Stimulated activated CD4-positive, alpha-beta T cell treated with anti-CD3 and anti-CD28 coated beads, Interleukin-15, amount 100 ng/mL, for 48 hours (primary cell): ENCODE measurements at places on chromosomes 2 and 18.

- no peak for DNase-seq
These were observed 29.7 kb upstream of the CCDC178 start for GRCh38 chr18:33470216-33470615.

GRCh38 chr2:25632396-25632795 is 41.0 kb downstream of the DTNB start:
- no peak for DNase-seq

GRCh38 chr2:23494286-23494685 is 109.3 kb downstream of the KLHL29 start:
- DNase-seq = no peak

DNA sequence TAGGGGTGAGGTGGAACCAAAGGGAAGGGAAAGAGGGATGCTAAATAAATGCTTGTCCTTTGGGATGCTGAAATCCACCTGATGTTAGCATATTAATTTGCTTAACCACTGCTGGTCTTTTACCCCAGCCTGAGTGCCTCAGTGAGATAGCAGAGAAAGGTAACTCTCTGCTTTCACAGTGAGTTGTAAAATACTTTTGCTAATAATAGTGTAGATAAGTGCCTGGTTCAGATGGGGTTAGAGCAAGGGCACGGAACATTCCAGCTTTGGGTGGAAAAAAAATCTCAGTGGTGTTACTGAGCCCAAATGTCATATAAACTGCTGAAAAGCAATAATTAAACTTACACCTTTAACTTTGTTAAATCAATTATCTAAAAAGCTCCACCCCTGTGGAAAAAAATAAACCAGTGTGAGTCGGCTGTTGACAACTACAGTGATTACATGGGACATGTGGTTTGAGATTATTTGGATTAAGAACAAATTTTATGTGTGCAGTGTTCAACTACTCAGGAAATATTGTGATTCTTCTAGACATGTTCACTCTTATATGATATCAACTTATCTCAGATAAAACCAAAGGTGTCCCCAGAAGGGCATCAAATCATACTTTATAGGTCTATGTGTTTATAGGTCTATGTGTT is 21.1 kb upstream of the RND3 start:
- no peak for DNase-seq

DNA sequence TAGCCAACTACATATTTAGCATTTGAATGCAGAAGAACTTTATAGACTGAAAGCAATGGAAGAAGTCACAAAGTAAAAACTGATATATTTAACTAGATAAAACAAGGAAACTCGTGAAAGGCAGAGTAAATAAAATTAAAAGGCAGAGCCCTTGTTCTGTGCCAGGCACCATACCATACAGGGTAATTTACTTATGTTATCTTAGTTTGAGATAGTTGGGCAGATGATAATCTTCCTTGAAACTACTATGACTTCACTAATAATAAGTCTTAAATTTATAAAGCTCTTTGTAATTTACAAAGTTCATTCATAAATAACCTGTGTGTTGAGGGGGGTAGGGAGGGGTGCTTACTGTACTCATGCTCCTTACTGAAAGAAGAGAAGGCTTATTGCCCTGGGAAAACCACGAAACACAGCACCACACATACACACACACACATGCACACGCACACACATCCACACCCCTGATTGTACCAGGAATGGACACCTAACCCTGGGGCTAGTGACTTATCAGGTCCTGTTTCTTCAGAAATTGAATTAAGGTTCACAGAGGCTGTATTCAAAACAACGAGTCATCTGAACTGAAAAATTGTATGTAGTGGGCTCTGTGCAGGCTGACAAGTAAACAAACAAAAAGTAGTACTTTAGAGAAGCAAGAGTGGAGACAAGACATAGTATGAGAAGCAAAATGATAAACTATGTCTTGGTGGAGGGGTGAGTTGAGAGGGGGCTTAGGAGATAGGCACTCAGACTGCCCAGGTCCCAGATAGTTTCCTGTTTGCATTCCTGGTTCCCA is 38.1 kb downstream of the AGFG1 start:
- DNase-seq = no peak

DNA sequence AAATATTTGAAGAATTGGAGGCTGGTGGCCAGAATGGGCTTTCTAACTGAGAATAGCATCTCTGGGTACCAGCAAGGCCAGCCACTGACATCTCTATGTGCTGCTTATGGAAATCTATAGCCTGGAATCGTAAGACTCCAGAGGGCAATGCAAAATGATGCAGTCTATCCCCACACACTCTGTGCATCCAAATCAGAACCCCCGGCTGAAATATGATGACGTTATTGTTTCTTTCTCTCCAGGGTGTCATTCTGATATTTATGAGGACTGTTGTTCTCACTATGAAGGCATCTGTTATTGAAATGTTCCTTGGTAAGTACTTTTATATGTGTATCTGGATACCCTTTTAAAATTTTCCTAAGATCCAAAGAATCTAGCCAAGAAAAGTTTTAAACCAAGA is 19.6 kb downstream of the VIT start:
- no peak for DNase-seq

GRCh38 chr2:24856791-24857211 is 63.2 kb downstream of the ADCY3 start:
- no peak for DNase-seq

DNA sequence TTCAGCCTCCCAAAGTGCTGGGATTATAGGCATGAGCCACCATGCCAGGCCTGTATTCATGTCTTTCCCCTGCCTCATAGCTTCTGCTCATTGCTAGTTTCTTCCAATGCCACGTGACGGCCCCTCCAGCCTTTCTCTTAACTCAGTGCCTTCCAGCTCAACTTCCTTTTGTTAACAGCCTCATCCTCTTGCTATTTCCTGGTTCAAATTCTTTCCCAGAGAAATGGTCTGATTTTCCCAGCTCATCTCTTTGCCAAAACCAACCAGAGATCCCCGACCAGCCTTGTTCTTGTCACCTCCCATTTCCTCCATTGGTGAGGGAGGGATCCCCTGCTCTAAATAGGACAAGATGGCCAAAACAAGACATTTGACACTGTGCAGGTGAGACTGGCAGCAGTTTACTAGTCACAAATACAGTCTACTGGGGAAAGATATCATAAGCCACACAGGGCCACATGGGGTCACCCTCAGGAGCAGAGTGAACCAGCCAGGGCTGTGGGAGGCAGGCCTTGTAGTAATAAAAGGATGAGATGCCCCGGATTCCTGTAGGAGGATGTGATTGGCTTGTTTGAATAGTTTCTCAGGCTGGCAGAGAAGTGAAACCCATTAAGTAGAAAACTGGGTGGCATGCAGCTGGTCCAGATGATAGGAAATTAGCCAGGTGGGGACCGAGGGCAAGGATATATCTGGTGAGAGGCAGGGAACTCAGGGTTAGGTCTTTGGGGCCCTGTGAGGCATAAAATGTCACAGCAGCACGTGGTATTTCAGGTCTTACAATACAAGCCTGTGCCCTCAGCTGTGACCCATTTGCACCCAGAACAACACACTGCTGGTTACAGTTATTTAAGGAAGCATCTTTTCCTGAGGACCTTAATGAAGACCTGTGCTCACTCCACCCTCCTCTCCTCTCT is 6.4 kb downstream of the CD207 start:
- DNase-seq = no peak

DNA sequence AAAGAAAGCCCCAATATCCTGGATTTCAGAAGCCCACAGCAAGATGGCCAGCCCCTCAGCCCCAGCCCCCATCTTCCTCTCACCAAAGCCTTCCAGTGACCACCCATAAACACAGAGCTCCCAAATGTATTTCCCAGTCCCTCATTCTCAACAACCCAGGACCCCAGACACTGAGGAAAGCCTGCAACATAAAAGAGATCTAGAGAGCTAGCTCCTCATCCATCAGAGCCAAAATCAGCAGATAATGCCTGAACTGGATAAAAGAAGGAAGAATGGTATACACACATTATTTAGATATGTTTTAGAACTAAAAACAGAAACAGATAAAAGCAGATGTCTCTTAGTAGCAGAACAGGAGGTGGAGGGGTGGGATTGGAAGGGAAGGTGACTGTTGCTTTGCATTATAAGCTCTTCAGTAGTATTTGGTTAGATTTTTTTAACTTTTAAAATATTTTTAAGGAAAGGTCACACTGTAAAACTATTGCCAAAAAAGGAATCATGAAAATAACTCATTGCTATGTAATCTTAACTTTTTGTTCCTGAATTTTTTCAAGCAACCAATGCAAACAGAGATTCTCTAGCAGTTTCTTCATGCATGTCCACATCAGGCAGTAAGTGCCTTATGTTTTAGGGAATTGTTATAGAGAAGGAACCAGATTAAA is 144.2 kb upstream of the PKDCC start:
- DNase-seq = no peak

GRCh38 chr2:47818777-47819176 is 35.8 kb downstream of the MSH6 start:
- DNase-seq = no peak

DNA sequence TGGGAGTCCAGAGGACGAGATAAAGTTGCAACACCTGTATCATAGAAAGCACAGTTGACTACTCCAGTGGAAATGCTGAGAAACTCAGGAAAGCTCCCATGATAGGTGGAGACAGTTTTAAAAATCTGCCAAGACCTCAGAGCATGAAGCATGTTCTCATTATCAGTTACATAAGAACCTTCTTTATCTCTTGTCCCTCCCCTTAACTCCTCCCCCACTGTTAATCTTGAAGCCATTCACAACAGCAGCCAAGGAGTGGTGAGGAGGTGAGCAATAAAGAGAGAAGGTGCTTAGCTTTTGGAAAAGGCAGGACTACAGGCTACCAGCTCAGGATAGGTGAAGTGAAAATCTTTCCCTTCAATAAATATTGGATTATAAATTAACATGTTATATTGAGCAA is 657.9 kb downstream of the NYAP2 start:
- no peak for DNase-seq

DNA sequence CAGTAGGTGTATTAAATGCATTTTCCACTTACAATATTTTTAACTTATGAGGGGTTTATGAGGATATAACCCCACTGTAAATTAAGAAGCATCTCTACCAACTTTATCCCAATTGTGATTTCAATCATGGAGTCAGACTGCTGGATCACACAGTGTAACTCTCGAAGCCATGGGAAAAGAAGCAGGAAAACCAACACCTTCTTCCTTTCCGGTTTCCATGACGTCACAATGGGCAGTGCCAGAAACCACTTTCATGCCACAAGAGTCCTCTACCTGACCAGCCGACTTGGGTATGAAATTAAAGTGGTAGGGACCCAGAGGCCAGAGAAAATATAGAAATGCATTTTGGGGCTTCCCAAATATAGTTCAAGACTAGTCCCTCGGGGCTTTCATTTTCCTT is 4.2 kb downstream of the RNF152 start:
- no peak for DNase-seq

GRCh38 chr2:225820826-225821225 is 421.3 kb downstream of the NYAP2 start:
- no peak for DNase-seq

GRCh38 chr2:28952836-28953211 is 28.3 kb upstream of the TOGARAM2 start:
- no peak for DNase-seq

- no peak for DNase-seq
These were observed 294.9 kb upstream of the CYRIA start for GRCh38 chr2:16960579-16960978.

- no peak for DNase-seq
These were observed 801.9 kb upstream of the CELF4 start for GRCh38 chr18:38367473-38367872.

GRCh38 chr2:220224691-220225543 is 597.5 kb downstream of the SLC4A3 start:
- no peak for DNase-seq
